MCF 10A (cell line): ENCODE measurements at places on chromosomes 11 and 22. TPM values are rescaled to one million over a fixed set of nuclear protein-coding genes. Genes with fewer than 3 reads are reported as not detected.

The NRGN gene
- 1.4 TPM in 1 of 2 replicates, not detected in the other for total RNA-seq

DNA sequence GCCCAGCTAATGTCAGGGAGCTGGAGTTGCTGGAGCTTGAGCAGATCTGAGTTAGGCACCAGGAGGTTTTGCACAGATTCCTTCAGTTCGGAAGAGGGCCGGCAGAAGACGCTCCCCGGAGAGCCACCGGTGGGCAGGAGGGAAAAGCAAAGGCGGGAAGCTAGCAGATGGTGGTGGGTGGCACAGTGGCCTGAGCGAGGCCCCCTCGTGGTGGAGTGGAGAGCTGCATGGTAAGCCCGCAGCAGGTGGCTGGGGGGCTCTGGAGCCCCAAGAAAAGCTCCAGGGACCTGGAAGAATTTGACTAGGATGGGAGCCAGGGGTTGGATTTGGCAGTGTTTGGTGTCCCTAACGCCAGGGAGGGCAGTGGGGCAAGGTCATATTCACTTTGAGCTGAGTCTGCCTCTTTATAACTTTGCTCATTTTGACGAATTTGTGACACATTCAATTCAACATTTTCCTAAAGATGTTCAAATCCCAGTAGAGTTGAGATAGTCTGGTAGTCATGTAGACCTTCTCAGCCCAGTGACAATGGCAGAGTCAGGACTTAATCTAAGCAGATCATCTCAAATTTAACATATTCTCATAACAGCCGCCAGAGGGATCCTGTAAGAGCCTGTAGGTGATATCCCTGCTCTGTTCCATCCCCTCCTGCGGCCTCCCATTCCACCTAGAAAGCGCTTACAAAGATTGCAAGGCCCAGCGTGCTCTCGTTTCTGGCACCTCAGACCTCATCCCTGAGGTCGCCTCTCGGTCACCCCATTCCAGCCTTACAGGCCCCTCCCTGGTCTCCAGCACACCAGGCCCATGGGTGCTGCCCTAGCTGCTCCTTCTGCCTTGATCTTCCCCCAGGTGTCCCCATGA lies 57.9 kb downstream of the TRIM29 start:
- no peak for DNase-seq

- DNase-seq: no peak
Observed at GRCh38 chr11:20102397-20102796, 57.9 kb downstream of the DBX1 start.

DNA sequence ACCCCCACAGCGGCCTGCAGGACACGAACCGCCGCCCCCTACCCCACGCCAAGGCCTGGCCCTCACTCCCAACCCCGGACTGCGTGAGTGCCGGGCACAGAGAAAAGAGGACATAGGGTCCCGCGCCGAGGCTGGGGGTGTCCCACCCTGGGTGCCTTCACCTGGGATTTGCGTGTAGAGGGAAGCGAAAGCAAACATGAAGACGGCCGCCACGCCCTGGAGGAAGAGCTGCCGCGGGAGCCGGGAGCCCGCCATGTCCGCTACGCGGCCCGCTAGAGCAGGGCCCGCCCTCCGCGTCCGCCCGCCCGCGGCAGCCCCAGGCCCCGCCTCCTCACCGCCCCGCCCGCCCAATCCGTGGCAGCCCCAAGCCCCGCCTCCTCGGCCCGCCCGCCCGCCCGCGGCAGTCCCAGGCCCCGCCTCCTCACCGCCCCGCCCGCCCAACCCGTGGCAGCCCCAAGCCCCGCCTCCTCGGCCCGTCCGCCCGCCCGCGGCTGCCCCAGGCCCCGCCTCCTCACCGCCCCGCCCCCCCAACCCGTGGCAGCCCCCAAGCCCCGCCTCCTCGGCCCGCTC lies at the start of gene LMF2:
TSS of gene LMF2 (minus strand) at position 282 of the 570 bp plus-strand sequence. CDS start at position 255, 27 bp downstream.
- no peak for DNase-seq
